OCI-LY7 (cell line): ENCODE measurements at places on chromosomes 3 and 15. TPM values are rescaled to one million over a fixed set of nuclear protein-coding genes. Genes with fewer than 3 reads are reported as not detected.

Gene SEMA5B
- 1.2 and 2.3 TPM in 2 replicates for total RNA-seq

GRCh38 chr15:94206463-94207167 is 24.7 kb upstream of the MCTP2 start:
- no peak for DNase-seq

DNA sequence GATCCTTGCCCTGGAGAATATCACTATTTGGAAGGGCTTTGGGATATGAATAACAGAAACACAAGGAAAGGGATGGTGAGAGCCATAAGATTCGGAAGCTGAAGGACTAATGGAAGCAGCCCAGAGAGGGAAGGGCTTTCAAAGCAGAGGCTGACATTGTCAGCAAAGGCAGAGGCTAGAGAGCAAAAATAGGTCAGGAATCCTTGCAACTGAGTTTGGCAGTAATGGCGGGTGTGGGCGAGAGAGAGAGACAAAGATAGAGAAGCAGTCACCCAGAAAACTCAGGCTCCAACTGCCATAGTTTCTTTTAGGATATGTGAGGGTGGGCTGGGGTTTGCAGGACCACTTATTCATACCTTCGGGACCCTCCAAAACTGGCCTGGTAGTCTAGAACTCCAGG is 248.6 kb downstream of the OPA1 start:
- no peak for DNase-seq

GRCh38 chr3:64213962-64214379 is 11.3 kb downstream of the PRICKLE2 start:
- DNase-seq: no peak

GRCh38 chr3:175659670-175660350 is 800.7 kb downstream of the NAALADL2 start:
- DNase-seq: no peak

- DNase-seq: no peak
These were observed 139.8 kb downstream of the RPL22L1 start for GRCh38 chr3:170730071-170730812.

DNA sequence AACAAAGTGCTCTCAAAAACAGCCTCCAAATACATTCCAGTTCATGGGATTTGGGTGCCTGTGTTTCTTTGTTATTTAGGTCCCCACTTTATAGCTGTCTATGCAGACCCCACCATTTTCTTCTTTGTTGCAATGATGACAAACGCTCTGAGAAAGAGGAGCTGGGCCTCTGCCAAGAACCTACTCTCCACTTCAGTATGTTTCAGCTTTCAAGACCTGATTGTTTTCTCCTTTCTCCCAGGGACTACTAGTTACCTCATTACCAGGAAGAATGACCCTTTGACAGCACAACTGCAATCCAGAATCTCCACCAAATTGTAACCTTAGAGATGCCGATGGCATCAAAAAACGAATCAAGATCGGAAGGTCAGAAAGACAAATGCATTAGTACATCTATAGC is 236.8 kb downstream of the MEIS2 start:
- no peak for DNase-seq
